ENCODE measurements at places on chromosomes 11 and 22.

DNA sequence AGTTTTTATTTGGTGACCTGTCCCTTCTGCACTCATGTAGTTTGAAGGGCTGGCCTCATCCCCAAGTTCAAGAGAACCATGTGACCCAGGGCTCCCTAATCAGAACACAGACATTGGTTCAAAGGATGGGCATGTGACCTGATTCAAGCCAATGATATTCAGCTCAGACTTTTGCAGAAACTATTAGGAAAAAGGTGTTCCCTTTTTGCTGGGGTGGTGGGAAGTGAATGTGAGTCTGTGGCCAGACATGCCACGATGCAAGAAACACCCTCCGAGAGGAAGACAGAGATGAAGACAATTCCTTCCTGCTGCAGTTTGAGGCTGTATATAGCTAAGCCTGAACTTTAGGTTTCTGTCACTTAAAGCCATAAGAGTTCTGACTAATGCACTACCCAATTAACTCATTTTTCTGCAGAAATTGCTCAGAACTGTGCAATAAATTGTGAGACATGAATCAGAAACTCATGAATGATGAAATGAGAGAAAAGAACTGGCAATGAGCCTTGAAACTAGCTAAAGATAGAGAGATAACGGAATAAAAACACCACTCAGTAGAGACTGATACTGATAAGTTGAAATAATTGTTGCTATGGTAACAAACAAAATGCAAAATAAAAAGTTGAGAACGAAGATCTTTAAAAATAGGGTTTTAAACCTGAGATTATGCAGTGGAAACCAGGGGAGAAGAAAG, 9.2 kb upstream of the MAPK1 start:
- peak; percentile 44 for DNase-seq

DNA sequence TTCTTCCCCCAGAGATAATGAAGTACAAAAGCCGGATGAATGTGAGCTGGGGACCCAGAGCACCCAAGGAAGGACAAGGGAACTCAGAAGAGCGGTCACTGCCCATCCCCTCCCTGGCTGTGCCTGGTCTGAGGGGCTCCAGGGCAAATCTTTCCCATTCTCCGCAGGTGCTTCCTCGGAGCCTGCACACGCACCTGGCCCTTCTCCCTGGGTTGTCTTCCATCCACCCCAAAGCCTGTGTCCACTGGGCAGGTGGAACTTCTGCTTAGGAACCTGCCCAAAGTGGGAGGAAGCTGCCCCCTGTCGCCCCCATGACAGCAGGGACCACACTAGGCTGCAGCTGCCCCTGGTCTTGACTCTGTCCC, 121.0 kb upstream of the FGF3 start:
- DNase-seq: no peak

DNA sequence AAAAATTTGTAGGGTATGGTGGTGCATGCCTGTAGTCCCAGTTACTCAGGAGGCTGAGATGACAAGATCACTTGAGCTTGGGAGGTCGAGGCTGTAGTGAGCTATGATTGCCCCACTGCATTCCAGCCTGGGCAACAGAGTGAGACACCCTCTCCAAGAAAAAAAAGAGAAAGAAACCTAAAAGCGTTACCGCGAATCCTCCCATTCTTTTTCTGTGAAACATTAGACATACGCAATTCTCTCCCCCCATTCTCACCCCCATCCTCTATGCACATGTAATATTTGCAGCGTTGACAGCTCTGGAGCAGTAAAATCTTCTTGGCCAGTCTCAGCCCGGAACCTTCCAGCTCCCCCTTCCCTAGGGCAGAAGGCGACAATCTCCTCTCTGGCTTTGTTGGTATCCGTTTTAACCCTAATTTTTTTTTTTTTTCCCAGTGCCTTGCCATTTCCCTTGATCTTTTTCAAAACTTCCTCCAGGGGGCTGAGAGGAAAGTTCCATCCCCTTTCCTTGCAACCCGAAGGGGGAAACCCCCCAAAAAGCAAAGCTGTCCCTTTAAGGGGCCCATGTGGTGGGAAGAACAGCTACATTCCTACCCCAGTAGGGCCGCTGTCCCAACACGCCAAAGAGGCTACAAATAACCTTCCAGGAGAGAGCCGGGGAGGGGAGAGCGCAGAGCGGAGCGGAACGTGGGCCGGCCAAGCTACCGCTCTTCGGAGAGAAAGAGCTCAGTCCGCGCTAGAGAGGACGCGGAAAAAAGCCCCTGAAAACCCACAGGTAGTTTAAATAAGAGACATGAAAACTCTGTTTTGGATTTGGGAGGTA, 1.9 kb downstream of the LRP4 start:
- DNase-seq: peak; percentile 72

GRCh38 chr11:17603056-17603825, 56.2 kb downstream of the OTOG start:
- DNase-seq: no peak

- DNase-seq: peak; percentile 48
Observed at GRCh38 chr11:113587308-113587739, 112.1 kb upstream of the DRD2 start.

GRCh38 chr11:14106303-14107049, 144.0 kb downstream of the SPON1 start:
- no peak for DNase-seq

DNA sequence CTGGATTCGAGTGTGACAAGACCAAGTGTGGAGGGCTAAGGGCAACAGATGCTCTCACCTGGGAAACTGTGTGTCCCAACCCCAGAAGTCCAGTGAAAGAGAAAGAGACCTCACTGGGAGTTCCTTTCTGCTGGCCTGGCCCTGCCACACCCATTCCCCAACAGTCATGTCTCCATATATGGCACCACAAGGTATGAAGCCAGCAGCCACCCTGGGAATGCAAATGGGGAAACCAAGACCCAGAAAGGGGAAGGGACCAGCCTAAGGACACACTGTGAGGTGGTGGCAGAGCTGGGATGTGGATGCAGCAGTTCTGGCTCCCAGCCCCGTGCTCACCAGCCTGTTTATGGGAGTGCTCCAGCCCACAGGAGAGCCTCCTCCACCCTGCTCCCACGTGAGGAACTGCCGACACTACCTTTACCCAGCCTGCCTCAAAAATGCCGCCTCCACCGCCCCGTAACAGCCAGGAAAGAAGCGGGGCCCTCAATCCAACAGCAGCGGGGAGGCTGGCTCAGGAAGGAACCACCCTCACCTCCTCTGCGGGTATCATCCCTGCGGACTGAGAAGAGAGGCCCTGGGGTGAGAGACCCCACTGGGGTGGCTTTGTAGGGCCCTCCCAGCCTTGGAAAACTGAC, 12.6 kb downstream of the LMO1 start:
- DNase-seq: no peak

GRCh38 chr22:45159652-45160462, 3.9 kb upstream of the NUP50 start:
- peak; percentile 35 for DNase-seq

DNA sequence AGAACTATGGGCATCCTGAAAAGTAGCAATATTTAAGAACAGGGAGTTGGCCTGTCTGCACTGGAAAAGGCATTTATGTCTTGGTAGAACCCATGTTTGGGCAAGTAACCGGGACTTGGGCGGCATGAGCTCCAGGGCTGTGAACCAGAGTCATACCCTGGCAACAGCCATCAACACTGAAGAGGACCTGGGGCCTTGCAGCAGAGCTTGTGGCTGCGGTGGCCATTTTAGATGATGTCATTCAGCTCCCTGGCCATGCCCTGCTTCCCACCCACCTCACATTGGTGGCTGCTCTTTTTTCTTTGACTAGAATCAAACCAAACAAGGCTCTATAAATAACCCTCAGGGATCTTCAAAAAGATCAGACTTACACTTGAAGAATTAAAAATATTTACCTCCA, 26.6 kb downstream of the EHF start:
- no peak for DNase-seq

DNA sequence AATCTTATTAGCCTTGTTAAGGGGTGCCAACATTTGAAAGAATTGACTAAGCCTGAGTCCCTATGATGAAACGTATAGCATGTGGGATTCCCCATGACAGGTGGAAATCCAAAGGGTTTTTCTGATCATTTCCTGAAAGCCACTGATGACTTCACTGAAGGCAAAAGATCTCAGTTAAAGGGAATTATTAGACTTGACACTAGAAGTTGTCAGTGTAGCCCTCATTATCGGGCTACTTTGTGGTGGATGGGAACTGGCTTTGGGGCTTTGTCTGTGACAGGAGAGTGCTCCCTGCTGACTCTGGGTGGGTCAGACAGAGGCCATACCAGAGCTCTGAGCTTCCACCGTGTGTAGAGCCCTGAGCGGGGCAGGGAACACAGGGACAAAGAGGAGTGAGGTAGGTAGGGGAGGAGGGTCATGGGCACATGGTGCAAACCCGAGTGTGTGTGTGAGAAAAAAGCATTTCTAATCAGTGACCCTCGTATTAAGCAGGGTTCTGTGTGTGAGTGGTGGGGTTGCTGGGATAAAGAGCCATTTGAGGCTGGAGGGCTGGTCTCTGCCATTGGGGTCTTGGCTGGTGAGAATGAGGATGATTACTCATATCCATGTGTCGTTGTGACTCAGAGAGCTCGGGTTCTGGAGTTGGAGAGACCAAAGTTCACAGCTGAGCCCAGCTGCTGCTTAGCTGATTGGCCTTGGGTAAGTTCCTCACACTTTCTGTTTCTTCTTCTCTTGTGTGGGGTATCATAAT, 101.1 kb downstream of the GRIK4 start:
- peak; percentile 45 for DNase-seq

GRCh38 chr22:32531228-32531627, 56.6 kb downstream of the FBXO7 start:
- DNase-seq: no peak

- peak; percentile 23 for DNase-seq
Observed at GRCh38 chr11:76630600-76631281, 39.8 kb downstream of the LRRC32 start.

GRCh38 chr11:13262096-13262495, 15.5 kb upstream of the BMAL1 start:
- DNase-seq: peak; percentile 55

DNA sequence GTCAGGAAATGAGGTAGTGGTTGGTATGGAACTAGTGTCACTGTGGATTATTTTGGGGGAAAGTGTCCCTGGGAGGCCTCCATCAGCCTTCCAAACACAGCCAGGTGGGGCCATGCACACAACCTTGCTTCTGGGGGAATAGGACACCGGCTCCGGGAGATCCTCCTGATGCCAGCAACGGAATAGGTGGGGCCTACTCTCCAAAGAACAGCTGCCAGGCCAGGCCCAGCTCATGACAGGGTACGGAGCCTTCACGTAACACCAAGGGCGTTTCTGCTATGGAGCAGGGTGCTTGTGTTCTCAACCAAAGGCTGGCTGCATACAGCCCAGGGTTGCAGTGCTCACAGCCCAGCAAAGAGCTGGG, 30.6 kb upstream of the LINC01488 start:
- no peak for DNase-seq

- DNase-seq: no peak
Observed at GRCh38 chr11:67194096-67194495, 72.2 kb upstream of the GRK2 start.

GRCh38 chr11:66277471-66278362, at the start of gene CNIH2:
CNIH2 (plus strand) TSS chr11:66278175; CDS start chr11:66278457, 282 bp downstream.
- no peak for DNase-seq

DNA sequence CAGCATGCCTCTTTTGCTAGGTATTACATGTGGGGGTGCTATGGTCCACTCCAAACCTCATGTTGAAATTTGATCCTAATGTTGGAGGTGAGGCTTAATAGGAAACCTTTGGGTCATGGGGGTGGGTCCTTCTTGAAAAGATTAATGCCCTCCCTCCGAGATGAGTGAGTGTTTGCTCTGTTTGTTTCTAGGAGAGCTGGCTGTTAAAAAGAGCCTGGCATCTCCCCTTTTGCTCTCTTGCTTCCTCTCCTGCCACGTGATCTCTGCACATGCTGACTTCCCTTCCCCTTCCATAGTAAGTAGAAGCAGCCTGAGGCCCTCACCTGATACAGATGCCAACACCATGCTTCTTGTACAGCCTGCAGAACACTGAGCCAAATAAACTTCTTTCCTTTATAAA, 104.5 kb downstream of the FAT3 start:
- DNase-seq: no peak

- peak; percentile 94 for DNase-seq
Observed at GRCh38 chr11:126929179-126930061, 71.2 kb downstream of the KIRREL3 start.

DNA sequence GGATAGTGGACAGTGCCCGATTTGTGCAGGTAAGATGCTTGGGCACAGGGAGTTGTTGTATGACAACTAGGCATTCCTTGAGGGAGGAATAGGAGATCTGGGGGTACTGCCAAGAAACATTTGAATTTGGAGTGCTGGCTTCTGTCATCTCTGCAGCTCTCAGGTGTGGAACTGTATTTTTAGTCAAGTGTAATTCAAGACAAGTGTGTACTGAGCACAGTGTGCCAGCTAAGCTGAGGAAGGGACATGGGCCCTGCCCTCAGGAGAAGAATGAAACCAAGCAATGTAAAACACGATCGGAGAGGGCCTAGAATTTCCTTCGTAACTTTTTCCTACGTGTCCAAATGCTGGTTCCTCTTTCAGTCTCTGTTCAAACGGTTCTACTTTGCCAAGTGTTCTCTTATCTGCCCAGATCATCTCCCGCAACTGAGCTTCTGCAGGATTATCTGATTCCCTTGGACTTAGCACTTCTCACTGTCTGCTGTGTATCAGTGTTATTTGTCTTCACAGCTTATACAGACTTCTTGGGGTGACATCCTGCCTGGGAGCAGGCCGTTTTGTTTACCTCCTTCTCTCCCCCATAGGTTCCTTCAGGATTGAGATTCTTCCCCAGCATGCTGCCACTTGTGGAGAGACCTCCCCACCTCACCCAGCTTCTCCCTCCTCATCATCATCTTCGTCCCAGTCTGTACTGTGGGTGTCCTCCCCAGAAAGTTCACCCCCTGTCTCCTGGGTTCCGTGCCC, 27.6 kb downstream of the ART5 start:
- DNase-seq: no peak

DNA sequence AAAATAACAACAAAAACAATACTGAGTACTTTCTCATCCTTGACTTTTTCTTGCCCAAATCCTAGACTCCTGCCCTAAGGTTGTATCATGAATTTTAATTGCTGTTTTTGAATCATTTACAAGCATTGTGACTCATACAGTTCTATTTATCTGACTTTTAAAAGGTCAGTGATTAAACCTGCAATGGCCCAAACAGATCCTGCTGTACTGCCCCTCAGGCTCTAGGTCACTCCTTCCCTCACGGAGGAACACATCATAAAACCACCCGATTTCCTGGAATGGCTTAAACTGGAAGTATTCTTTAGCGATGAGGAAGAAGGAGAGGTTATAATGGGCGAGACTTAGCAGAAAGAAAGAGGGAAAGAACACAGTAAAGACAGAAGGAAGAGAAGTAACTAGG, 12.3 kb downstream of the ARFGAP3 start:
- DNase-seq: no peak

All from fibroblast of lung (primary cell).